ENCODE measurements at places on chromosomes 11 and 22.

DNA sequence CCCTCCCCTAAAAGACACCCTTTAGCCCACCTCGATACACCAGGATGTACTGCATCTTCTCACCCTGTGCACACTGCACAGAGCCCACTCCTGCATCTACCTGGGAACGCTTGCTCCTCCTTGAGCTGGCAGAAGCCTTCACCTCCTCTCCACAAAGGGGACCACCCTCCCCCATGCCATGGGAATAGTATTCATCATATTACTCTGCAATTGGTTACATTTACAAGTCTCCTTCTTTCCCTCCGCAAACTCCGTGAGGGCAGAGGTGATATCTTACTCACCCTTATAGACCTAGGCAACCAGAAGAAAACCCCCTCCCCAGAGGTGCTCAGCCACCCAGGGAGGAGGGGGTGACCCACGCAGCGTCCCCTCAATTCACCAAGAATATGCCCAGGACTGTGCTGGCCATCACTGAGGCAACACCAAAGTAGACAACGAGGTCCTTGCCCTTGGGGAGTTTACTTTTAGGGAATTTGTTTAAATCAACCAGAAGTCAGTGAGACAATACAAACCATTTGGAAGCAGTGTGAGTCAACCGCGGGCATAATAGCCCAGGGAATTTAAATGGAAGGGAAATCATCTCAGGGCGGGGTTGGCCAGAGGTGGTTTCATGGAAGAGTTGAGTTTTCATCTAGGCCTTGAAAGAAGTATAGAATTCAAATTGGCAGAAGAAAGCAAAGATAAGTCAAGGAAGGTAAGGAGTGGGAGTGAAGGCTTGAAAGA, 214.5 kb downstream of the BARX2 start:
- no peak for DNase-seq

DNA sequence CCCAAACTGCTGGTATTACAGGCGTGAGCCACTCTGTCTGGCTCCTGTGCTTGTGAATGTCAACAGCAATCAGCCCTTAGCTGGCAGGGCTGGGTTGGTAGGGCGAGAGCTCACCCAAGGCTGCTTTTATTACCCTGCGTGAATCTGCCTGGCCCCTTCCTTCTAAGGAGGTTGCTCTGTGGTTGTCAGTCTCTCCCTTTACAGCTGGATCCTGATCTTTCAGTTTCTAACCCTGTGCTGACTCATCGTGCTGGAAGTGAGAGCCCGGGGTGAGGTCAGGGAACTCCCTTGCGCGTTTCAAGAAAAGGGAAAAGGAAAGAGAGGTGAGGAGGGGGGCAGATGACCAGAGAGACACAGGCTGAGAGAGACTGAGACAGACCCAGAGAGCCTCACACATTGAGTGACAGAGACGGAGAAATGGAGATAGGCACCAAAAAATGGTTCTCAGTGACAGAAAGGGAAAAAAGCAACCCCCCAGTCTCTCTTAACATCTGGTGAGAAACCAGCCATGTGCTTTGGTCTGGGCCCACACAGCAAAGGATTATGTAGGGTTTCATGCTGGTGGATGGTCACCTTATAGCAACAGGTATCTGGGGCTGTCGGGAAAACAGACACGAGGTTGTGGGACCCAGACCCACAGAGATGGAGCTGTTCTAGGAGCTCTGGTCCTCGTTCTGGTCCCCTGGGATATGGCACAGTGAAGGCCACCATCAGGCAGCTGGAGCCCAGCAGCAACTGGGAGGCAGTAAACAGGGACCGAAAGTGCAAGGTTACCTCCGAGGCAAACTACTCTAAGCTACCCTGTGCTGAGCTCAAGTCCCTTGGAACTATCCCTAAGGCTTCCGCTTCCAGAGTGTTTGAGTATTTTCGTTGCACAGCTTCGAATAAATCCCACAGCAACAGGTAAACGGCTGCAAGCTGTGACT, 2.5 kb downstream of the TCN2 start:
- no peak for DNase-seq

GRCh38 chr11:103536335-103536722, 427.1 kb downstream of the DYNC2H1 start:
- DNase-seq: no peak

GRCh38 chr22:18062421-18062820, 15.4 kb upstream of the PEX26 start:
- no peak for DNase-seq

- DNase-seq: no peak
Observed at GRCh38 chr22:29039148-29039547, 22.5 kb downstream of the C22orf31 start.

DNA sequence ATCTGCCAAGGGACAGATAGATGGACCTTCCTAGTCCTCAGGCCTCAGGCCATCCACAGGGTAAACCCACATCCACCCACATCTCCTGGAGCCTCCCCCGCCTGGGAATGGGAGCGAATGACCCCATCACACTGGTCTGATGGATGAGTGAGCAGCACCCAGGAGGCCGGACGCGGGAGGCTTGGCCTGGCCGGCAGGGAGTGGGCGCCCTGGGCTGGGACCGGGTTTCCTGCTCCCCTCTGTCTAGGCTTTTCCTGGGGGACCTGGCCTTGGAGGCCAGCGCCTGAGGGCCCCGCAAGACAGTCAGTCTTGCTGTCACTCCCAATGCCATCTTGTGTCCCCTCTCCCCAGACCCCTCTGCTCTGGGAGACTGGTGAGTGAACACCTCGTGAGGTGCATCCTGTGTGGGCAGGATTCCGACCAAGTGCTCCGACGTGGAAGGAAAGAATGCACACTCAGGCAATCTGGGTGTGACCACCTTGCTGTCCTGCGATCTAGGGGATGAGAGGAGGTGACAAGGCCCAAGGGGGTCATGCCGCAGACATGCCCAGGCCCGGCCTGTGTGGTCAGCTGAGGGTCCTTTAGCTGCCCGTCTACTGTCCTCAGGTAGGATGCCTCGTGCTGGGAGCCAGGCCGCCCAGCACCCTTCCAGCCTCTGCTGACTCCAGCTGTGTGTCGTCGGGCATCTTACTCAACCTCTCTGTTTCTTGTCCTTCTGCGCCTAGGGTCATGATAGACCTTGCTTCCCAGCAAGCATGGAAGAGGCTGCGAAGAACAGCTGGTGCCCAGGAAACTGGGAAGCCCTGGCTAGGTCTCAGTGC, 26.5 kb upstream of the WNT7B start:
- DNase-seq: no peak

- DNase-seq: no peak
Observed at GRCh38 chr11:62774407-62774806, 3.2 kb downstream of the TAF6L start.

DNA sequence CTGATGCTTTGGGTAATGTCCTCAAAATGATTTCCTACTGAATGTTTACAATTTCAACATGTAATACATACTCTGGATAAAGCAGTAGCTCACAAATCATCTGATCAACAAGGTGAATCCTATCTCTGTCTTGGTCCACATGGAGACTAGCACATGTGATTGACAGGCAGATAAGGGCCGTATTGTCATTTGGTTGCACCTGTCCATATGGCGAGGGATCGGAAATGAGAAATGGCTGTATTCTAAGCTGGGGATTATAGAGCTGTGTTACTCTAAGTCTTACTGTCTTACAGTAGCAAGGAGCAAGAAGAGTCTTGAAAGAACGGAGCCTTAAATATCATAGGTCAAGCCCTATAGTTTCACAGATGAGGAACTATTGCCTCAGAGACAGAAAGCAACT, 55.7 kb downstream of the APIP start:
- DNase-seq: no peak

- DNase-seq: no peak
Observed at GRCh38 chr11:103812680-103813079, 223.8 kb upstream of the DDI1 start.

DNA sequence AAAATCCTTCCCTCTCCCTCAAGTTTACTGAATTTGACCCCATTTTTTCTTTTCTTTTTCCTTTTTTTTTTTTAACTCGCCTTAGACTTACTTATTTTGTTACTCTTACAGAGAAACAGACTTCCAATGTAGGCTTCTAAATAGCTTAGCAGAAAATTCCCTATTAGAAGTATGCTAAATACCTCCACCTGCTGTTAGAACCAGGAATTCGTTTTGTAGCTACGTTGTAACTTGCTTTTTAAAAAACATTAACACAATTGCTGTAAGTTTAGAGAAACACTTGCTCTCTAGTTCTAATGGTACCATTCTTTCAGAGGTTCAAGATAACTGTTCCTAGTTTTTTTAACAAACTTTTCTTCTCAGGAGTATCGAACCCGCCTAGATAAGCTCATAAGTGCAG, 324.2 kb downstream of the DCDC1 start:
- DNase-seq: no peak

GRCh38 chr11:57339328-57339727, 1.2 kb downstream of the P2RX3 start:
- DNase-seq: no peak

DNA sequence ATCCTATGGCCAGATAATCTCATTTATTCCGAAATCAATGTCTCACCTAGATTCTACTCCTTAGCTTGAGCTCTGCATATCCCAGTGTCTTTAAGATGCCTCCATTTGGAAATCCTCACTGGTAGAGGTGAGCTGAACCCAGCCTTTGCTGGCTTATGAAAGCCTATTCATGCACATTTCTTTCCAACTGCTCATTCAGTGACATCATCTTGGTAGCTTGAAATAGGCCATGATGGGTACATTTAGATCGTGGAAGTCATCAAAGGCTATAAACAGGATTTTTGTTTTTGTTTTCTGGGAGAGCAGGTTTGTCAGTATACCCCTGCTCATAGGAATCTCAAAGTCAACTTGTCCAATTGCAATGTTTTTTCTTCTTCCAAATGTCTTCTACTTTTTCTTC, 6.0 kb downstream of the NXPE1 start:
- DNase-seq: no peak

- DNase-seq: no peak
Observed at GRCh38 chr11:67435727-67436458, 1.6 kb downstream of the PTPRCAP start.

GRCh38 chr11:37786214-37786755, 1188.2 kb upstream of the RAG2 start:
- DNase-seq: no peak

GRCh38 chr11:94678236-94678635, 89.9 kb upstream of the AMOTL1 start:
- DNase-seq: no peak

DNA sequence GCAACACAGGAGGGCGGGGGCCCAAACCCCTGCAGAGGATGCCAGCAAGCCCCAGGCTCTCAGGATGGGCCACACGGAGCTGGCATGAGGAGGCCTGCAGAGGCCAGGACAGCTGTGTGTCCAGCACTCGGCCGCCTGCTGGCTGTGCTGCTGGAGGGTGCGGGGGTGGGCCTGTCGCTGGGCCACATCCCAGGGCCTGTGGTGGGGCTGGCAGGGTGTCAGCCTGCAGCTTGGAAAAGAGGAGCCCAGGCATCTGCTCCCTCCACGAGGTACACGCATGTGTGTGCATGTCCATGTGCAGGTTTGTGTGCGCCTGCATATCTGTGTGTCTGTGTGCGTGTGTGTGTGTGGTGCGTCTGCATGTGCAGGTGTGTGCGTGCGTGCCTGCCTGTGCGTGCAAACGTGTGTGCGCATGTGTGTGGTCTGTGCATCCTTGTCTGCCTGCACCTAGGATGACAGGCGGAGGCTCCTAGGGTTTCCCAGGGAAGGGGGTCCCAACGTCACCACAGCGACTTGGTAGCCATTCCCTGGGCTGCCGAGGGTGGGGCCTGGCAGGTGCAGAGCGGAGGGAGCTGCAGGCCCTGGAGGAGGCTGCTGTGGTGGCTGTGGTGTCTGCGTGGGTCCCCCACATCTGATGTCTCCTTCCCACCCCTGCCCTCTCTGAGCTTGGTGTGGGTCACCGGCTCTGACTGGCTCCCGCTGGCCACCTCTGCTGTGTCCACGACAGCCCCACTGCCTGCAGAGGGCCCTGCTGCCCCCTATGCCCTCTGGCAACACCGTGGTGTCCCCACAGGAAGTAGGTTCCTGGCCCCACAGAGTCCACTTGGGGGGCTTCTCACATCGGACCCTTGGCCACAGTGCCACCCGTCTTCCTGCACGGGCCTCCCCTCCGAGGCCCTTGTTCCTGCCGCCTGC, 17.1 kb downstream of the BRSK2 start:
- DNase-seq: no peak

DNA sequence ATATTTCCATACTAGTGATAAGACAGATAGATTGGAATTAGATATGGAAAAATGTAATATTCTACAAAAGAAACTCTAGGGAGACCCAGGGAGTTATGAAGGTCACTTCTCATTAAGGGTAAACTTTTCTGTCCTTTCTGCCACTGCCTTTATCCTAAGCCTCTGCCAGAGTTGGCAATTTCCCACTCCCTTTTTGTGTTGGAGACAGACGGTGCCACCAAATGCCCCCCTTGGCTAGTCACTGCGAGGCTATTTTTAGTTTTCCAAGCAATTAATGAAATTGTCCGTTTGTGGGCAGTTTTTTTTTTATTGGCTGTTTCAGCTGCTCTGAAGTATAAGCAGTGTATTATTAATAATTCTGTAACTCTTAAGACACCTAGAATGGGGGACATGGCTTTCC, 67.6 kb upstream of the TENM4 start:
- DNase-seq: no peak

DNA sequence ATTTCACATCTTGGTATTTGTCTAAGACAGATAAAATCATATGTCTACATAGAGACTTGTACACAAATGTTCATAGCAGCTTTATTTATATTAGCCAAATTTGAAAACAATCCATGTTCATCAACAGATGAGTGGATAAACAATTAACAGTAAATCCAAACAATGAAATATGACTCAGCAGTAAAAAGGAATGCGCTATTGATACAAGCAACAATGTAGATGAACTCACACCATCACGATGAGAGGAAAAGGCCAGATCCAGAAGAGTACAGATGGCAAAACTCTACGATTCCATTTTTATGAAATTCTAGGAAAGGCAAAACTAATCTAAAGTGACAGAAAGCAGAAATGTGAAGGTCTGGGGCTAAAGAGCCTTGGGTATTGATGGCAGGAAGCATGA, 384.3 kb downstream of the NTM start:
- DNase-seq: no peak

DNA sequence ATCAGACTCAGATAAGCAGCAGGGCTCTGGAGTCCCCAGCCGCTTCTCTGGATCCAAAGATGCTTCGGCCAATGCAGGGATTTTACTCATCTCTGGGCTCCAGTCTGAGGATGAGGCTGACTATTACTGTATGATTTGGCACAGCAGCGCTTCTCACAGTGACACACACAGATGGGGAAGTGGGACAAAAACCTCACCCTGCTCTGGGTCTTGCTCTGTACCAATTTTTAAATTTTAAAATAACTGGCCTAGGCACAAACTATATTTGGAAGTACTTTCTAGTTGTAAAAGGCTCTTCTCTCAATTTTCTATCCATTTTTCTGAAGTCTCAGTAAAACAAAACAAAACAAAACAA, 131.7 kb downstream of the VPREB1 start:
- DNase-seq: no peak

DNA sequence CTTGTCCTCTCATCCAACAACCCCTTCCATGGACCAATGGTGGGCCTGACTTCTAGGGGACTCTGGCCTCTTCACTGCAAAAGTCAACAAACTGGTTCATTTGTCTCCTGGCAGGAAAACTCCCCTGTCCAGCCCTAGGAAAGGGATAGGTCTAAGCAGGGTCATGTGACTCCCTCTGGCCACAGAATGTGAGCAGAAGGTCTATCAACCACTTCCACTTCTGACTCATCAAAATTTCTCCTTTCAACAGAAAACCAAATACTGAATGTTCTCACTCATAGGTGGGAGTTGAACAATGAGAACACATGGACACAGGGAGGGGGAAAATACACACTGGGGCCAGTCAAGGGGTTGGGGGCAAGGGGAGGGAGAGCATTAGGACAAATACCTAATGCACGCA, 1.3 kb upstream of the ISX start:
- DNase-seq: no peak

Measured in T-helper 17 cell (primary cell).